Neural progenitor cell (in vitro differentiated cells): ENCODE measurements at places on chromosomes 16 and 17. TPM values are rescaled to one million over a fixed set of nuclear protein-coding genes. Genes with fewer than 3 reads are reported as not detected.

The RCVRN gene
- total RNA-seq: not detected in 2 replicates

The WSB1 gene
- 396 and 521 TPM in 2 replicates for total RNA-seq

The TEX14 gene
- 0.09 and 1.4 TPM in 2 replicates for total RNA-seq

The PRAC2 gene
- not detected in 2 replicates for total RNA-seq

The MFSD11 gene
- 22.5 and 25.7 TPM in 2 replicates for total RNA-seq

The TBC1D3G gene
- not detected in 2 replicates for total RNA-seq

The TOP2A gene
- total RNA-seq: 566 and 968 TPM in 2 replicates

The TCAP gene
- 0.19 and 1.3 TPM in 2 replicates for total RNA-seq

The HOXB3 gene
- total RNA-seq: not detected in 2 replicates

The WWP2 gene
- 24.5 and 26.8 TPM in 2 replicates for total RNA-seq

The CLEC10A gene
- not detected in 2 replicates for total RNA-seq

The AURKB gene
- 149 and 156 TPM in 2 replicates for total RNA-seq

The PPM1E gene
- total RNA-seq: 13.2 and 18.8 TPM in 2 replicates

The LPCAT2 gene
- 7.2 and 14.2 TPM in 2 replicates for total RNA-seq

The PRSS8 gene
- 2.7 and 17.6 TPM in 2 replicates for total RNA-seq

The FOXC2 gene
- total RNA-seq: not detected in 2 replicates

The CSH2 gene
- not detected in 2 replicates for total RNA-seq

The LRRC37A gene
- 5.4 and 7.9 TPM in 2 replicates for total RNA-seq

The GUCY2D gene
- total RNA-seq: 0.37 TPM in 1 of 2 replicates, not detected in the other
